ENCODE measurements at places on chromosomes 11 and 22.

DNA sequence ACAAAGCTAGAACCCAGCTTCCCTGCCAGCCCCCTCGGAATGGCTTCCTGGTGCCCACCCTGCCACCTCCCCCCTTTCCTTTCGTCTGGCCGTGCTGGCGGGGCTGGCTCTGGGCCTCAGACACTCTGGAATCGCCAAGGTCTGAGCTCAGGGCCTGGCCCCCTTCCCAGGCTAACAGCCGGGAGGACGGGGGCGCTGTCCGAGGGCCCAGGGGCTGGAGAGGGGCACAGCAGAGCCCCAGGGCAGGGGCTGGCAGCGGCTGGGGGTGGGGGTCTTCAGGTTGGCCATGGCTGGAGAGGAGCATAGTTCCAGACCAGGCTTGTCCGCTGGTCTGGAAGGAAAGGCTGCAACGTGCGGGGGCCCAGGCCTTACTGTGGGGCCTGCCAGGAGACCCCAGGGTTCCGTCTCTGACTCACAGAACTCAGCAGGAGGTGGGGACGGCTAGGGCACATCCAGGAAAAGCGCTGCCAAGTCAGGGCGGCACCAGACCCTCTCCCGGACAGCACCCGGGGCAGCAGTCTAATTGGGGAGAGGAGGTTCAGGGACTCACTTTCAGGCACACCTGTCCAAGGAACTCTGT lies 861 bp upstream of the LTBP3 start:
- no peak for DNase-seq

DNA sequence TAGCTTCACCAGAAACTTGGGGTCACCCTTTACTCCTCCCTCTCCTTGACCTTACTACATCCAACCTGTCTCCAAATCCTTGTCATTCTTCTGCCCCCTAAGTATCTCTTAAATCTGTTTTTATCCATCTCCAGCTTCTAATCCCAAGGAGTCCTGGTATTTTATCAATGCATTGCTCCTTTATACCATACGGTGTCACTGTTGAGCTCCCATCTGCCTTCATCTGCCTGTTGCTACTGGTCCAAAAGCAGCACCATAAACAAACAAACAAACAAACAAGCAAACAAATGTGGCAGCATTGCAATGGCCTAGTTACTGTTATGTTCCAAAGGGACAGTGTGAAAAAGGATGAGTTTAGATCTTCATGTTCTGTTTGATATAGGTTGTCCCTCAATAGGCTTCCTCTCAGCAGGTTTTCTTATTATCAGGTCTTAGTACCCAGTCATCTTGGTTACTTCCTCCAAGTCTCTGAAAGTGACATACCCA lies 34.2 kb downstream of the DNHD1 start:
- no peak for DNase-seq

DNA sequence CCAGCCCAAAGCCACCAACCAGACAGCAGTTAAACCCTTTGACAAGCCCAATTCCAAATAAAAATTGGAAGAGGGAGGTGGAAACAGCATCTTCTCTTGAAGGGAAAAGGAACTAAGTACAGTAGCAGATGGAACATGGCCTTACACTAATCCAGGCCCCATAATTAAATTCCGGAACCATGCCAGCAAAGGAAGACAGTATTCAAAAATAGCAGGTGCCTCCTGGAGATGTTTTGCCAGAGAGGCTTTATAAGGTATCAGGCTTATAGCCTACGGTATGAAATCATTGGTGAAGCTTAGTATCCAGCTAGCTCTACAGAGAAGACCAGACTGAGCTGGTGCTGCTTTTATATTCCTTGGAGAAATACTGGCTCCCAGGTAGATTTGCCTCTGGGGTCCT lies 344.1 kb upstream of the API5 start:
- no peak for DNase-seq

DNA sequence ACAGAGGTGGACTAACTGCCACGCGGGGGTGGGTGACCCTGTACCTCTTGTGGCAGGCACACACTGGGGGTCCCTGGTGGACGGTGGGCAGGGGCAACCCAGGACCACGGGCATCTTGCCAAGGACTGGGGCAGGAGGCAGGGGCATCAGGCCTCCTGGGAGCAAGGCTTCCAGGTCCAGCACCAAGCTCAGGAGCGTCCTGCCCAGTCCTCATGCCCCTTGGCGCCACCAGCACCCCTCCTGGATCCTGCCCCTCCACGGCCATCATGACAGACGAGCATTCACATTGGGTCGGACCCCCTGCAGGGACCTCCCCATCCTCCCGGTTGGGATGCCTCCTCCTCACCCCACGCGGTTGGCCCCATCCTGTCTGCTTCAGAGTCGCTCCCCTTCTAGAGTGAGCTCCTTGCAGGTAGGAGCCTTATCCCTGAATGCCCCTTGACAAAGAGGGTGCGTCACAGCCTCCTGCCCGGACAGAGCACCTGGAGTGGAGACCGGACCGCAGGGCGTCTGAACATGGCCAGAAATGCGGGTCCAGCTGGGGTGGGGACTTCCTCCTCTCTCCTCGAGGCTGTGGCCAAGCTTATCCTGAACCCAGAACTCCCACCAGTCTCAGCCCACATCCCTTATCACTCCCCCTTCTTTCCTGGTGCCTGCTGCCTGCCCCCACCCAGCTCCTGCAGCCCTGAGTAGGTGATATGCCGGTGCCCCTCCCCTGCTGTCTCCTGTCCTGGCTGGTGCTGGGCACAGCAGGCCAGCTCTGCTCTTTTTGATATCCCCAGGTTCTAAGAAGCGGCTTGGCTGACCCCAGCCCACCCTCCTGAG lies 40.3 kb downstream of the IGF2 start:
- no peak for DNase-seq

- DNase-seq: no peak
Observed at GRCh38 chr11:22659783-22660182, 6.6 kb upstream of the GAS2 start.

- DNase-seq: no peak
Observed at GRCh38 chr11:1087961-1088926, 13.6 kb downstream of the MUC2 start.

- DNase-seq: no peak
Observed at GRCh38 chr22:29138556-29139305, 65.9 kb downstream of the KREMEN1 start.

DNA sequence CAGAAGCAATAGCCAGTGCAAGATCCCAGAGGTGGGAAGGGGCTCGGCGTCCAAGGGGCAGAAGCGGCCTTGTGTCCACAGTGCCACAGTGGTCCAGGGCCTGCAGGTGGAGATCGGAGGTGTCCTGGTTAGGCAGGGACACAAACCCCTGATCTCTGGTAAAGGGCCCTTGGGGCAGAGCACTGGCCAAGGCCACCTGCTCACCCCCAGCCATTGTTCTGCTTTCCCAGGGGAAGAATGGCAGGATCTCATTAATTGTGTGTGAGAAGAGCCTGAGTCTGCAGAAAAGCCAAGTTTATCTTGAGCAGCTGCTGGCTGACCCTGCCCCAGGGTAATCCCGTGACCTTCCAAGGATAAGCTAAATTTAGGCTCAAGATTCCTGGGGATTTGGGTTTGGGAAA lies 3.1 kb upstream of the CLDN5 start:
- DNase-seq: no peak

GRCh38 chr11:98630736-98631135 lies 390.0 kb upstream of the CNTN5 start:
- DNase-seq: no peak

DNA sequence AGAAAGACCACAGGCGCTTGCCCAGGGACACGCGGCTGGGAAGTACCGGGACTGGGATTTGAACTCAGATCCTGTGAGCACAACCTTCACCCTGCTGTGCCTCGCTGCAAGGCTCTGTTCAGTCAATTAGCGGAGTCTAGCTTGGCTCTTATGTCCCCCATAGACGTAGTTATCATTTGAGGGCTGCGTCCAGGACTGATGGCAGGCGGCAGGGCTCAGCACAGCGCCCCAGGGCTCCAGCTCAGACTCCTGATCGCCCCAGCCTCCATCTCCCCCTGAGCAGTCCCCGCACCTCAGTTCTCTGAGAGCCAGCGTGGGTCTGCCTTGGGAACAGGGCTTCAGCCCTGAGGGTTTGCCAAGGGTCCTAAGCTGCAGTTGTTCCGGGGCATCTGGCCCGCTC lies 19.8 kb downstream of the MRGPRG start:
- DNase-seq: no peak

GRCh38 chr11:34647131-34647530 lies 26.2 kb downstream of the EHF start:
- no peak for DNase-seq

- no peak for DNase-seq
Observed at GRCh38 chr11:118126082-118126838, 26.4 kb downstream of the SCN4B start.

GRCh38 chr11:65574109-65574810 lies 1.6 kb upstream of the EHBP1L1 start:
- peak; percentile 83 for DNase-seq

DNA sequence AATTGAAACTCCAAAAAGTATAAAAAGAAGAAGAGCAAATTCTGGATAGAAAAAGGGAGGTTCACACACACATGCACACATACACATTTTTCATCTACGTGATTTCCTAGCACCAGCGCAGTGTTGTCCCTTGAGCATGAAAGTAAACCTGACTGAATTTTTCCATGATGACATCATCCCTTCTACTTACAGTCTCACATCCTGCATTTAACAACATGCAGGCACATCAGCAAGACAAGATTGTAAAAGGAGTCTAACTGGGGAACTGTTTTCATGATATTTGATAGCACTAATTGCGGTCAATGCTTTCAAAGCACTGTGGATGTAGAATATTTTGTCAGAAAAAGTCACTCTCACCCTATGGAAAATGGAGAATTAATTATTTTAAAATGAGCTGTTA lies 36.6 kb downstream of the GAS2 start:
- DNase-seq: no peak

- DNase-seq: no peak
Observed at GRCh38 chr11:488992-489391, 18.1 kb downstream of the RNH1 start.

DNA sequence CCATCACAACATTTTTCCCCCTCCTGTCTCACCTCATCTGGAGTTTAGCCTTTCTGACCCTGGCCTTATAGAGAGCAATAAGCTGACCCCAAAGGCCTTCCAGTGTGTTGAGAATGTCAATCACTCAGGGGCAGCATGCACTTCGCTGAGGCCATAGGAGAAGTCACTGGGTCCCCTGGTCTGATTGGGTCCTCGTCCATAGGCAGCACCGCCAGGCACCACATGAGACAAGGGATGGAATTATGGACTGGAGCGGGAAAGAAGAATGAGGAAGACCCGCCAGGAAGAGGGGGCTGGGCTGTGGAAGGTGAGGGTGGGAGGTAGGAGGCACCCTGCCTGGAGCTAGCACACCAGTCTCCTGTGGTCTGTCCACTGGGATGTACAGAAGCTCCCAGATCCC lies 72.9 kb downstream of the DSCAML1 start:
- DNase-seq: no peak

DNA sequence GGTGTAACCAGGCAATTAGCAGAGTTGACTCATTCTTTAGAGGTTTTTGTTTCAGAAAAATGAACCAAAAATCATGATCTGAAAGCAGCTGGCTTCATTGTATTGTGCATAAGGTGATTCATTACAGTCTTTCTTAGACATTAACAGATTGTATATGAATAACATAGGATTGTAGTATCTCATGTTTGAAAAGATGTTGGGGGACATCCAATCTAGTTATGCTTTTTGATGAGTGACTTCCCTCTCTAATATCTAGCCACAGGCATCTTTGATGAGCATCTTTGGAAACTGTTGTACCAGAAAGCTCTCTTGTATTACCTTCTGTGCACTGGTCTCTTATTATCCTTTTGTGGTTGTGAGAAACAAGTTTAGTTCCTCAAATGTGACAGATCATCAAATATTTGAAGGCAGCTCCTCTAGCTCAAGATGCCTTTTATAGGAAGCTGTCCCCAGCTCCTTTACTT lies 8.3 kb downstream of the GRK3 start:
- no peak for DNase-seq

DNA sequence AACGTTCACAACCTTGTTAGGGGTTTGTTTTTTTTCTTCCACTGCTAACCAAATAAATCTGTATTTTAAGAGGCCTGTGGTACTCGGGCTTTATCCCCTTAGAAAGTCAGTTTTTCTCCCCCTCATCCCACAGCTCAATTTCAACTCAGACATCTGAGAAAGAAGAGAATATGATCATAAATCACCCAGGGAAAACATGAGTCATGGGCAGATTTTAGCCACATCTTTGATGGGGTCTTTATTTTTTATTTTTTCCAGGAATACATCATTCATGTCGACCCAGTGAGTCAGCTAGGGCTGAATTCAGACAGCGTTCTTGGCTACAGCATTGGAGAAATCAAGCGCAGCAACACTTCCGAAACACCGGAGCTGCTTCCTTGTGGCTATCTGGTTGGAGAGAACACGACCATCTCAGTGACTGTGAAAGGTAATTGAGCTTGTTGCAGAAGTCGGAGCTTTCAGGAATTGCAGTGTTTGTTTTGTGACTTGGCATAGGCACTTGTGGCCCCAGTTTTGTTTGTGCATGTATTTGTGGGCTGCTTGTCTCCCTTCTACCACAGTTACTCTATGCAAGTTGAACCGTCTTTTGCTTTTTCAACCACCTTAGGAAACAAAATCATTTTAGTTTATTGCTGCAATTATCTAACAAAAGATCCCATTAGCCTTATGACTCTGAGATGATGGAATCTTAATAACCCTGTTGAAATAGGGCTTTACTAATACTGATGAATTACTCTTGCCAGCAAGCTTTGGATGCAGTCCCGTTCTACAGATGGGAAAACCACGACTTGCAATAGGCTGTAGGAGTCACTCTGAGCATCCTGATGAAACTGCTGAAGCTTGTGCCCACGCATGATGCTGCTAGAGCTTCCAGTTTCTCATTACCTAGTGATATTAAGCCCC lies 62.7 kb downstream of the DBX1 start:
- DNase-seq: no peak

DNA sequence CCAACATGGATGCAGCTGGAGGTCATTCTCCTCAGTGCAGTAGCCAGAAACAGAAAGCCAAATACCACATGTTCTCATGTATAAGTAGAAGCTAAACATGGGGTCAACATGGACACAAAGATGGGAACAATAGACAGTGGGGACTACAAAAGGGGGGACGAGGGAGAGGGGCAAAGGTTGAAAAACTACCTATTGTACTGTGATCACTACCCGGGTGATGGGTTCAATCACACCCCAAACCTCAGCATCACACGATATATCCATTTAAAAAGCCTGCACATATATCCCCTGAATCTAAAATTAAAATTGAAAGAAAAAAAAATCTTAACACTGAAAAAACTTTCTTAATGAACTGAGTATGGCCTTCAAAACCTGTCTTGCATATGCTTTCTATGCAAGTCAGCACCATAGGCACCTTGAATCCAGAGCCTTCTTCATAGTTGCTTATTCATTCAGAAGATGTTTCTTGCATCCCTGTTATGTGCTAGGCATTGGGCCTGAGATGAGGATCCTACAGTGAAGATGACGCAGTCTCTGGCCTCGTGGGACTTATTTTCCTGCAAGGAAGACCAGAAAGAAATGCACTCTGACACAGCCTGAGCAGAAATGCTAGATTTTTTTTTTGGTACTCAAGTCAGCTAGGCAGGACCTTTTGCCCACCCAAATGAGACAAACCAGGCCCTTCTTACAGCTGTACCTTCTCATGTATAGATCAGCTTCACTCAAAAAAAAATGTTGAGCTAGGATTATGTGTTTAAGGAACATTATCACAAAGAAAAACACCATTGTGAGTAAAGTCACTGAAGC lies 21.0 kb downstream of the NNMT start:
- DNase-seq: no peak

GRCh38 chr11:35802221-35802620 lies 139.6 kb downstream of the TRIM44 start:
- no peak for DNase-seq

- DNase-seq: peak; percentile 13
Observed at GRCh38 chr11:35330931-35331330, 88.4 kb downstream of the SLC1A2 start.

Data from stimulated activated CD4-positive, alpha-beta T cell treated with anti-CD3 and anti-CD28 coated beads, Interleukin-4, amount 100 ng/mL, for 1 hour (primary cell).